Thoracic aorta (tissue), 2 donors: ENCODE measurements at places on chromosomes 5 and 9.

GRCh38 chr9:107712390-107712789, 222.8 kb upstream of the KLF4 start:
- no peak overlapping the region for H3K4me3 ChIP-seq
- no peaks in the 10 kb centered on the region for H3K27me3 ChIP-seq
- H3K4me1 ChIP-seq, result peaks cover 9% of the 10 kb centered on the region
- DNase-seq, result no peak

DNA sequence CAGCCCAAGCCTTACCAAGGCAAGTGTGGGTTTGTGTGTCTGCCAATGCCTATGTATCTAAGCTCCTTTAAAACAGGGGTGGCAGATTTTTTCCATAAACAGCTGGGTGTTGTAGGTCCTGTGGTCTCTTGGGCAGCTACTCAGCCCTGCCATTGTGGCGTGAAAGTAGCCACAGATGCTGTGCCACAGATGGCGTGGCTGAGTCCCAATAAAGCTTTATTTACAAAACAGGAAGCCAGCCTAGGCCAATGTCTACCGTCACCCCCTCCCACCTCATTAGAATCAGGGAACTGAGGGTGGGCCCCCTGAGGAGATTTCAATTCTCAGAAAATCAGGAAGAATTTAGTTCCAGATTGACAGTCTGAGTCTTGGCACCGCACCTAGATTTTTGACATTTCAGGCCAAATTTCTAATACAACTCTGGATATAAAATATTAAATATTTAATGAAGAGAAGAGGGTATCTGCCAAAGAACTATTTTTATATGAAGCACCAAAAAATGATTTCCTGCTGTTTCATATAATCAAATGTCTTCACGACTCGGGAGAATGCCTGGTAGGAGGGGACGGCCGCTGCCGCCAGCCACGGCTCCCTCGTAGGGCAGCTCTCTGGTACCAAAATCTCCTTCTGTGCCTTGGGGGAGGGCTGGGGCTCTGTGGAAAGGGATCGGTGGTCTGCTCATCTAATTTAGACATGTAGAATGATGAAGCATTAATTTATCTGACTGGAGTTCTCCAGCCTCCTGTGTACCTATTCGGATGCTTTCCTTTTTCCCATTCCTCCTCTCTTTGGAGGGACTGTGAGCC, 420.9 kb downstream of the IRX2 start:
- DNase-seq, result no peak
- H3K36me3 ChIP-seq, result no peaks in the 10 kb centered on the region
- H3K27ac ChIP-seq, result no peak overlapping the region
- H3K27me3 ChIP-seq, result no peaks in the 10 kb centered on the region
- H3K4me3 ChIP-seq, result no peak overlapping the region

DNA sequence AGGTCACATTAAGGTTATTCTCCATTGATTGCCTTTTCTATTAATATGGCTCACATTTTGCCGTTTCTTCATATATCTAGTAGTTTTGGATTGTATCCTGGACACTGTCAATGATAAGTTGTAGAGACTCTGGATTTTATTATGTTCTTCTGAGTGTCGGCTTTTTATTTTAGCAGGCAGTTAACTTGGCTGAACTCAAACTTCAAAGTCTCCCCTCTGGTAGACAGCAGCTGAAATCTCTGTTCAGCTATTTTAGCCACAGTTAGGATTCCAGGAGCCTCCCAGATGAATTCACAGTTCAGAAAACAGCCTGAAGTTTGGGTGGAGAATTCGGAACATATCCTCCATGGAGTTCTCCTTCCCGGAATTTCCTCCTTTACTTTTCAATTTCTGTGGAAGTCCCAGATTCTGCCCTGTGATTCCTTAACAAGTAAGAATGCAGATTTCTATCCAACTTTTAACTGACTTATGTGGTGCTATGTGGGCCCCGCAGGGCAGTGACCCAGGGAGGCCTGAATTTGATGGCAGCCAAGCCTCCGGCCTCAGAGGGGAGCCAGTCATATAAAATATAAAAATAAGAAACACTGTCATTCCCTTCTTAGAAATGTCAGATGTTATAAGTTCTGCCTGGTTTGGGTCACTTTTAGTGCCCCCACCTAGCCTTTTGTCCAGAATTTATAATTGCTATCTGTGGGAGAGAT, 39.3 kb upstream of the MVB12B start:
- no peaks in the 10 kb centered on the region for H3K36me3 ChIP-seq
- no peak overlapping the region for H3K4me3 ChIP-seq
- no peaks in the 10 kb centered on the region for H3K4me1 ChIP-seq
- DNase-seq, result no peak
- H3K27me3 ChIP-seq, result no peaks in the 10 kb centered on the region

DNA sequence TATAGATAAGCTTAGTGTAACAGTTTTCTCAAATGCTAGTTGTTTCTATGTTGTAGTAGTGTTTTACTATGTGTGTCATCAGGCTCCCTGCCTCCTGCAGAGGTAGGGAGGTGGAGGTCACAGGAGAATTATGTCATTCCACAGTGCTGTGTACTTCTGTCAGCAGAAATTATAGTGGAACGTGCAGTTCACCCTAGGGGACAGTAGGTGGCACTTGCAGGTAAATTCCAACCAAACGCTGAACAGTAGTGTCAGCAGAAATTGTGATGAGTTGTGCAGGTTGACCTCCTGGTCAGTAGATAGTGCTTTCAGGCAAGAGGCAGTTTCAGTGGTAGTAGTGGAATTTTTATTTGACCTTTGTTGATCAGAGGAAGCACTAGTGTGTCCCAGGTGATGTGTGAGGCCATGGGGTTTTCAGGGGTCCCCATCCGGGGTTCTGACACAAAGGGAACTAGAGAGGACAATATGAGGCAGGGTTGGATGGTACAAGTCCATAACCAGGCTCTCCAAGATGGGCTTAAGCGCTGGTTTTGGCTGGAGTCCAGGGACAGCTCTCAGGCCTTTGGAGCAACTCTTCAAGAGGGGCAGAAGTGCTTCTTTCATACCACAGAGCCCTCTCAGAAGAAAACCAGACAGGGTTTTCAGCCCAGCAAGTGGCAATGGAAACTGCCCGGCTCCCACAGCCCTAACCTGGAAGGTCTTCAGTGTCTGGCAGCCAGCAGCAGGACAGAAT, 402.9 kb downstream of the CYLC2 start:
- DNase-seq, result no peak
- no peak overlapping the region for H3K27ac ChIP-seq
- H3K27me3 ChIP-seq, result no peaks in the 10 kb centered on the region
- H3K4me1 ChIP-seq, result peaks cover 11% of the 10 kb centered on the region
- H3K36me3 ChIP-seq, result no peaks in the 10 kb centered on the region
- no peak overlapping the region for H3K4me3 ChIP-seq

- no peaks in the 10 kb centered on the region for H3K36me3 ChIP-seq
- DNase-seq, result no peak
- no peaks in the 10 kb centered on the region for H3K4me1 ChIP-seq
- no peak overlapping the region for H3K27ac ChIP-seq
Observed at GRCh38 chr5:155746367-155747038, 580.5 kb upstream of the SGCD start.

GRCh38 chr9:24071716-24072115, 245.7 kb upstream of the ELAVL2 start:
- no peak overlapping the region for H3K27ac ChIP-seq
- no peaks in the 10 kb centered on the region for H3K36me3 ChIP-seq

DNA sequence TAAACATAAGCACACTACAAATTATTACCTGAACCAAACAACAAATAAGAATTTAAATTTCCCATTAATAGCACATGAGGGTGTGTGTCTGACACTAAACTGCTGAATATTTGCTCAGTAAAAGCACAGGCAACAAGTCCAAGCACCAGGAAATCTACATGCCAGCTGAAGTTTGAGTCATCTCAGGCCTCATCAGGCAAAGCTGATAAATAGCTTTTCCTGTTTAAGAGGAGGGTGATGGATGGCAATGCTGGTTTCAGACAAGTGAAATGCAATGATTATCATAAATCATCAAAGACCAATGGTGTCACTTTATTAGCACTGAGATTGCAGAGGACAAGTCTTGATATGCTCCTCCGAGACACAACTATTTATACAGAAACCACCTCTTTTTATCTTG, 1668.0 kb upstream of the C9orf72 start:
- H3K4me3 ChIP-seq, result no peak overlapping the region
- no peaks in the 10 kb centered on the region for H3K4me1 ChIP-seq
- H3K36me3 ChIP-seq, result no peaks in the 10 kb centered on the region
- no peak for DNase-seq
- no peaks in the 10 kb centered on the region for H3K27me3 ChIP-seq

GRCh38 chr5:37940931-37941623, 101.2 kb upstream of the GDNF start:
- no peaks in the 10 kb centered on the region for H3K27me3 ChIP-seq
- H3K27ac ChIP-seq, result no peak overlapping the region
- H3K36me3 ChIP-seq, result no peaks in the 10 kb centered on the region
- no peaks in the 10 kb centered on the region for H3K4me1 ChIP-seq

DNA sequence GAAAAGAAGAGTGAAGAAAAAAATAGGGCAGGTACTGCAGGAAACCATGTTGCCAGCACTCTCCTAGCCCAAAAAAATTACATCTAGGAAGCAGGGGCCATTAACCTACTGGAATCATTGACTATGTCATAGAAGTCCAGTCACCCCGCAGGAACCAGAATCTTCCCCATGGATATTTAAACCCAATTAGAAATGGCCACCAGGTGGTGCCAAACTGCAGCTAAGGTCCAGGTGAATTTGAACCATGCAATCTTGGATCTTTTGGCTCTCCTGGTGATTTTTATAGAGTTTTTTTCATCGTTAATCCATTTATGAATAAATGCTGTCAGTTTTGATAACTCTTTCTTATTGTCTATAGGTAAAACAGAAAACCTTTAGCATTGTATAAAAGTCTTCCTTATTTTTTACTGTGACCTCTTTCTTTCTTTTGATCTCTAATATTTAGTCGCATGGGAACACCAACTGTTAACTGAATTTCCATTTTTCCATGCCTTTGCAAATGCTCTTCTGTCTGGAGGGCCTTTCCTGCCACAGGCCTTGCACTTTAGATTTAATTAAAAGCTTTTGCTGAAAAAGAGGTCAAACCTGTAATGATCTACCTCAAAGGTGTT, 147.5 kb upstream of the FGF10 start:
- no peaks in the 10 kb centered on the region for H3K36me3 ChIP-seq
- no peak for DNase-seq
- H3K4me1 ChIP-seq, result peaks cover 9% of the 10 kb centered on the region
- H3K27ac ChIP-seq, result no peak overlapping the region
- no peak overlapping the region for H3K4me3 ChIP-seq
